RPMI8226 (cell line): ENCODE measurements at places on chromosomes 5 and 9.
A peak's percentile ranks its signal among the peaks of the same experiment; 100 is the strongest.

- DNase-seq = peak; percentile 23
Observed at GRCh38 chr5:31186672-31187267, 6.7 kb upstream of the CDH6 start.

GRCh38 chr9:119667916-119668315 lies 298.7 kb upstream of the BRINP1 start:
- DNase-seq = no peak

- no peak for DNase-seq
Observed at GRCh38 chr5:1316588-1317340, 21.9 kb upstream of the TERT start.

- DNase-seq = peak; percentile 36
Observed at GRCh38 chr9:100595391-100596199, 17.7 kb downstream of the CAVIN4 start.

DNA sequence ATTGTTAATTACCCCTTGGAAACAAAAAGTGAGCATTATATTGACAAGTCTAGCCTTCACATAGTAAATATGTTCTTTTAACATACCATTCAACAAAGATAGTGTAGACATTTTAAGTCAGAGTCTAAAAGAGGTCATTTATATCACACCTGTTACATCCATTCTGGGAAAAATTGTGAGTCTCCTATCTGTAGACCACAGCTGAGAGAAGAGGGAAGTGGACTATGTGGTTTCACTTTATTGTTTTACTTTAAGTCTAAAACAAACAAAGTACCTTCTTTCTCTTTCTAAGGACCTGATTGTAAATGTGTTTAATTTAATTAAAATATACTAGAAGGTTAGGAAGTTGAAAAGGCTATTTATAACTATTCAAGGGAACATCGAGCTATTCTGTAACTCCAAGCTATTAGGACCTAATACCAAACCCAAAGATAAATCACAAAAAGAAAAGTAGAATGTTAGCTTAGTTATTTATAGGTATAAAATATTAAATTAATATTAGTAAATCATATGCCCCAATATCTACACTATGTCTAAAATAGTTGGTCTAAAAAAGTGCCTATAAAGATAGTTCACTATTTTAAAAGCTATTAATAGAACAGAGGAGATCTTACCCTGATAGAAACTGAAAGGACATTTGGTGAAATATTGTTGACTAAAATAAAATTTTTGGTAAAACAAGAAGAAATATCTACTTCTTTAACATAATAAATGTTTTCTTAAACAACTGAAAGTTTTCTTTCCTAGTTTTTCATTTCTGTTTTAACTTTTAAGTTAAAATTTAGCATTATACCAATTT lies 134.9 kb downstream of the TMEM167A start:
- DNase-seq = peak; percentile 30

- DNase-seq = no peak
Observed at GRCh38 chr5:113682497-113683136, 169.1 kb downstream of the YTHDC2 start.

- no peak for DNase-seq
Observed at GRCh38 chr5:150246429-150246828, 43.1 kb downstream of the CAMK2A start.

DNA sequence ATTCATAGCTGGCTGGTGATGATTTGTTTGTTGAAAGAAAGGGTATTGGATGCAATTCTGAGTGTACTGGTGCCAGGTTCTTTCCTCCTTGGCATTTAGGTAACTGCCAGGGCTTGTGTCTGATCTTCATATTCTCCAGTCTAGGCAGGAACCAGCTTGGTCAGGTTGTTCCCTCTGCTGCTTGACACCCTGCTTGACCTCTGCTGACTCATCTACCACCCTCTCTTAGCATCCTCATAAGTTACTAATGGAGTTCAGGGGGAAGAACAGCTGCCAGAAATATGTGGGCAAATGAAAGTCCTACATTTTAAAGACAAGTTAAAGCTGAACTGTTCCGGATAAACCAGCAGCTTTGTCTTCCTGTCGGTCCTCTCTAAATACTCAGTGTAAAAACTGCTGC lies 116.1 kb upstream of the TNC start:
- no peak for DNase-seq

- peak; percentile 69 for DNase-seq
Observed at GRCh38 chr9:68685770-68686169, 19.3 kb upstream of the PIP5K1B start.

- no peak for DNase-seq
Observed at GRCh38 chr5:44294516-44294915, 94.7 kb downstream of the FGF10 start.

GRCh38 chr5:60010328-60010727 lies 116.8 kb upstream of the PDE4D start:
- no peak for DNase-seq

GRCh38 chr5:123203105-123203800 lies 114.2 kb downstream of the PRDM6 start:
- DNase-seq = no peak

- no peak for DNase-seq
Observed at GRCh38 chr5:150181766-150182545, 7.9 kb upstream of the SLC6A7 start.

DNA sequence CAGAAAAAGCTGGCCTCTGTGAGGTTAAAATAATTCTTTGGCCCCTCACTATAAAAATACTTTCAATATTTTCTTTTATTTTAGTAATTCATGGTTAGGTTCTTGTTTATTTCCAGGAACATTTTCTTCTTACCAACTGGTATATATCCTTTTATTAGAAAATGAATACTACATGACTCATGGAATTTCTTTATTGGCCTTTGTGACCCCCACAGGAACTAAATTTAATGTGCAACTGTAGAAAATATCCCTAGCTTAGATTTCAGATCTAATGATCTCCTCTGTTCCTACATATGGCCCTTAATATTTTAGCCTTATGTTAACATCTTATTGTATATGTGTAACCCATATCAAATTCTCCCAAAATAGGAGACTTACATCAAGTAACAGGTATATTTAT lies 429.9 kb downstream of the NR2F1-AS1 start:
- DNase-seq = no peak

- no peak for DNase-seq
Observed at GRCh38 chr9:137433349-137433915, 7.7 kb downstream of the ENTPD8 start.

DNA sequence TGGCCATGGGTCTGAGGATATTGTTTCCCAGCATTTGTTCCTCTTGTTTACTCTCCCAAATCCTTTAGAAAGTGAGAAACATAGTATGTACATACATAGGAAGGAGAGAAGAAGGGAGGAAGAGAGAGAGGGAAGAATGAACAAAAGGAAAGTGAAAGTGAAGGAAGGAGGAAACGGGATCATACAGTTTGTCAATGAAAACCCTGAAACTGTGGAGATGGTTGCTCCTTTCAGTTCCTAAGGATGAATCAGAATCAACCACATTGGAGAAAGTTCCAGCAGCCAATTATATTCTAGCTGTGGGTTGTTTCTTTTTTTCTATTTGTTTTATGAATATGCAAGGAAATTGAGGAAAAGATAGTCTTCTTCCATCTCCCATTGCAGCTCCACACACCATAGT lies 396.5 kb downstream of the MLLT3 start:
- no peak for DNase-seq

GRCh38 chr5:67156976-67157583 lies 39.5 kb downstream of the CD180 start:
- peak; percentile 65 for DNase-seq

DNA sequence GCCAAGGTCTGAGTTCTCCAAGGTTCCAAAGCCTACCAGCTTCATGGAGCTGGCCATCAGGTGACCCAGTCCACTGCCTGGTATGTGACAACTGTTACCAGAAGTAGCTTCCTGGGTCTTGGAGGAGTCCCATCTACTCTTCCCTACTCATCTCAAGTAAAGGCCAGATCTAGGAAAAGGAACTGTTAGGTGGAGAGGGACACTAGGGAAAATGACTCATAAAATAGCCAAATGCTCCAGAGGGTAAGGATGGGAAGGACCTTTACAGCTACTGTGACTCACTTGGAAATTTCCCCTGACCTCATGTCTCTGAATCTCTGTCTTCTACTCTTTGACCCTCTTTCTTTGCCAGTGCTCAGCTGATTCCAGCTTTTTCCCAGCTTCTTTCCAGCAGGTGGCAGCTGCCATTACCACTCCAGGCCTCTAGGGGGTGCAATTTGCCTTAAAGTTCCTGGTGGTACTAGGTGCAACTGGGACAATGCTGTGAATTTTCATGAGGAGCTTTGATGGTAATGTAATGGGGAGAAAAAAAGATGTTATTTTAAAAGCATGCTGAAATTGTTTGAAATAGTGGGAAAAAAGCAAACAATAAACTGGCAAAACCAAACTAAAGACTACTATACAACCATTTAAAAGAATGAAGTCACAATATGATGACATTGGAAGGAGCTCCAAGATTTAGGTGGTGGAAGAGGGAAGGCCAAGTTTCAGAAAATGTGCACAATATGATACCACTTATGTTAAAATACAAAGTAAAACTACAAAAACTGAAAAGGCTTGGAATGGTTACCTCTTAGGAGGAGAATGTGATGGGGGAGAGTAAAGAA lies 27.1 kb upstream of the MYORG start:
- peak; percentile 53 for DNase-seq

GRCh38 chr9:13805546-13805945 lies 508.4 kb downstream of the NFIB start:
- no peak for DNase-seq

GRCh38 chr5:12805165-12805698 lies 901.0 kb upstream of the CTNND2 start:
- DNase-seq = no peak

GRCh38 chr5:143554918-143555477 lies 151.5 kb upstream of the NR3C1 start:
- DNase-seq = no peak

GRCh38 chr9:127340721-127341120 lies 56.2 kb upstream of the SLC2A8 start:
- DNase-seq = no peak

DNA sequence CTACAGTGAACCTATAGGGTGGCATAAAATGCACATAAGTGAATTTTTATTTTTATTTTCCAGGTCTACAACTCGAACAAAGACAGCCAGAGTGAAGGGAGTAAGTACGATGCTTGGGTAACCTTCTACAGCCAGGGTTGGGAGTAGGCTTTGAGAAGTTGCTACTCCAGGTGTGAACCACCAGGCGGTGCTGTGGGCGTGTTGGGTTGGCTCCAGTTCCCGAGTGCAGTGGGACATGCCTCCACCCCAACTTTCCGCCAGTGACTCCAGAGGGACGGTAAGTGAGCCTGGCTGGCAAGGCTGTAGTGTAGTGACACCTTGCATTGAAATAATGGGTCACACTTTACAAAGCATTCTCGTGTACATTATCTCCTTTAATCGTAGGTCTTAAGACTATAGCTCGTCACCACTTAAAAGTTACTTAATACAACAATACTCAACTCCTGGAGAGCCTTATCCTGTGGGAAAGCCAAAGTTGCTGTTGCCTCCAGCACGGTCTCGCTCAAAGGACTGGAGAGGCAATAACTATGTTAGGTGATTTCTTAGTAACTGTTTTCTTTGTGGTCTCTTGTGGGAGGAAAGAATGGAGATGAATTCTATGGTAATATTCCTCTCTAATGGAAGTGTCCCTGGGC lies 244.0 kb downstream of the ARHGAP26 start:
- DNase-seq = no peak

- DNase-seq = no peak
Observed at GRCh38 chr5:176409765-176410164, 6.6 kb downstream of the CLTB start.

DNA sequence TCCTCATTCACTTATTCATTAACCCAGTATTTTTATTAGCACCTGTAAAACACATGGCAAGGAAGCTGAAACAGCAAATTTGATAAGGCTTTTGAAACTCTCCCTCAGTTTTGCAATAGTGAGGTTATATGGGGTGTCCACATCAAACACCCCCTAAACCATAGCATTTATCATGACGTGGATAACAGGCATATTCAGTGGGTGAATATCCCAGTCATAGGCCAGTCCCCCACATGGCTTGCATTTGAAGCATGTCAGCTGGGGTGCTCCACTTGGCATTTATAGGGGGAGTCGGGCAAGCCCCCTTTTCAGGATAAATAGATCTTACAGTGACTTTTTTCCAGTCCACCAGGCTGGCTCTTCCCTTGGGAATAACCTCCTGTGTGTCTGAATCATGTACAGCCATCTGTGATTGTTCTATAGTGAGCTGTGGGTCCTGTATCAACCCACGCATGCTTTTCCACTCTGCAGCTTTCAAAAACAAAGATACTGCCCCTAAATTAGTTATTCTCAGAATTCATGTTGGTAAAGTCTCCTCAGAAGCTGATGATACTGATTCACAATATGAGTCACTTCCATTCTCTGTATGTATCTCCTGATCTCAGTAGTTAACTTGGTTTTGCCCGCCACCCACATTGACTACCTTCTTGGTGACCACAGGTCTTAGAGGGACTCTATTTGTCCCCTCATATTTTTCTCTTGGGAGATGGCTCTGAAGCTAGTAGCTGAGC lies 84.4 kb upstream of the SPIN1 start:
- no peak for DNase-seq

GRCh38 chr5:86858442-86858841 lies 240.7 kb downstream of the COX7C start:
- no peak for DNase-seq

DNA sequence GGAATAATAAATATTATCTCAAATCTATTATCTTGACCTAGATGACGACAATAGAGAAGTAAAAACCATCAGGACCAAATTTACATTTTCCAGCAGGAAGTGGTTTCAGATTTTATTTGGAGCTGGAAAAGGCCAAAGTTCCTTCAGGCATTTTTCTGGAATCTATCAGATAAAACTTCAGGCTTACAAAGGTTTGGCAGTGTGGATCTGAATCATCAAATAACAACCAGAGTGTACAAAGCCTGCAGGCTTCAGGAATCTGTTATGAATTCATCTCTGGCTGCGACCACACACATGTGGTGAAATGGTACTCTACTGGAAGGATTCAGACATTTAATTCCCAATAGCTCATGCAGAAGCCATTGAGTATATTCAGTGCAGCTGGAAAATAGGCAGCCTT lies 726.4 kb upstream of the GRAMD2B start:
- no peak for DNase-seq

- peak; percentile 92 for DNase-seq
Observed at GRCh38 chr9:120904061-120904977, 22.3 kb downstream of the TRAF1 start.
